ENCODE measurements at places on chromosomes 4 and X. TPM values are rescaled to one million over a fixed set of nuclear protein-coding genes. Genes with fewer than 3 reads are reported as not detected.

DNA sequence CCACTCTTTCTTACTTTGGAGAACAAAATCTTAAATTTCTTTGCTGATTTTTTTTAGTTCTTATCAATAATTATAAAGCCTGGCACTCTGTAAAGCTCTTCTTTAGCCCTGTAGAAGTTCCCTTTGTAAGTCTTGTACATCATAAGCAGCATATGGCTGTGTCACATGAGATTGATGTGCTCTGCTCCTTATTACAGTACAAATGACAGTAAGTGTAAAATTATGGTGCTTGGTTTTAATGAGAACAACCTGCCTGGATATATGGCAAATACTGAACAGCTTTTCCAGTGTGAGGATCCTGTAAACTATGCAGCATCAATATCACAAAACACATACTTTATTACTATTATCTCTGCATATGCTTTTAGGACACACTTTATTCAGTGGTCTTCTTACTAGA is 145.9 kb upstream of the GNPDA2 start:
- no peak for DNase-seq

The MAGED1 gene
- total RNA-seq, result 45.0 TPM

DNA sequence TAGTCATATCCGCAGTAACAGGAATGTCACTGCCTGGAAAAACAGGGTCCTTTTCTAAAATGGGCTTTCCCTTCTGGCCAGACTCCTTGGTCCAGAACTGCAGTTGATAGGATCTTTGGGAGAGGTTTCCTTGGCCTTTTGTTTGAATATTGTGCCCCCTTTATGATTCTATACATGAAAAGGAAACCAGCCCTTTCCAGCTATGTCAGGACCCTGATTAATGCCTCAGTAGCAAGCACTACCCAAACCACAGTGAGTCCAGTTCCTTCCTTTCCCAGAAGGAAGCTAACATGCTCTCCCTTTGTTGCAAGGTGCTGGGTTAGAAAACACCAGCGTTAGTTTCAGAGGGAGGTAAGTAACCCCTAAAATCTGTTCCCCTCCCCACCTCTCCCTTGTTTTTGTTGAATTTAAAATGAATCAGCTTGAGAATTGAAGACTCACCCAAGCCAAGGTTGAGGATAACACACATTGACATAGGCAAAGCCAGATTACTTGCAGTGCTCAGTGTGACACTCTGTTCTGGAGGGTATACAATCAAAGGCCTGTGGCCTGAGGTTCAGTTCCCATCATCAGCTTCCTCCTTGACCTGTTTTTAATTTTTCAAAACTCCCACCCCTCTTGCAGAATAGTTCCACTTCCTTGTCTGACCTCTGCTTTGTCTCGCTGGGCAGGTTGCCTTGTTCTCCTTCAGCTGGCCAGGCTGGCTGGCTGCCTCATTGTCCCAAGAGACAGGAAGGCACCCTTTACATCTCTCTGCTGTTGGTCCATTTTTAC is 87.6 kb upstream of the PLAC1 start:
- no peak for DNase-seq

The SULT1B1 gene
- 1.1 TPM for total RNA-seq

All from activated CD8-positive, alpha-beta T cell treated with anti-CD3 and anti-CD28 coated beads, Interleukin-2, amount 10 ng/mL, durations not matched to agents 7 days and 5 days (primary cell).